ENCODE measurements at places on chromosomes 12 and 14.
A peak's percentile ranks its signal among the peaks of the same experiment; 100 is the strongest.

DNA sequence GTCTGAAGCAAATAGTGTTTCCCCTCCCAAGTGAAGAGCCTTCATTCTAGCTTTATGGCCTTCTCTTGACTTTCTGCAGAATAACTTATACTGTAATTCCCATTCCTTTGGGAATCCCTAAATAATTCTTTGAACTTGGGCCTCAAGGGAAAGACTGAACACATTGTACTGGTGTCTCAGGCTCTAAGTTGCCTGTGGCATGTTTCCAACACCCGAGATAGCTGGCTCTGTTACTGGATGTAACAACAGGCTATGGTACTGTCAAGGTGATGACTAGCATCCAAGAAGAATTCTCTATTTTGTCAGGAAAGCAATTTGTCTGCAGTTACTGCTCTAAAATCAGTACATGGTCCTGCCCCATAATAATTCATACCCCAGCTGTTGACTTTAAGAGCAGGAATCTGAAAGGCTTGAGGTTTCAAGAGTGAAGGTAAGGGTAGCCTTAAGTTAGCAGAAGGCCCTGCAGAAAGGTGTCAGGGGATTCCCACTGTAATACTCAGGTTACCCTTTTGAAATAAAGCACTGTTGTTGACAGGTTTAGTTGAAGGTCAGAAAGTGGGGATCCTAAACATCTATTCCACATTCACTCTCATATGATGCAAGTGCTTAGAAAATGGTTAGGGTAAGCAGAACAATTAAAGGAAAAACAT lies 5.2 kb downstream of the GPX2 start:
- no peak for DNase-seq

DNA sequence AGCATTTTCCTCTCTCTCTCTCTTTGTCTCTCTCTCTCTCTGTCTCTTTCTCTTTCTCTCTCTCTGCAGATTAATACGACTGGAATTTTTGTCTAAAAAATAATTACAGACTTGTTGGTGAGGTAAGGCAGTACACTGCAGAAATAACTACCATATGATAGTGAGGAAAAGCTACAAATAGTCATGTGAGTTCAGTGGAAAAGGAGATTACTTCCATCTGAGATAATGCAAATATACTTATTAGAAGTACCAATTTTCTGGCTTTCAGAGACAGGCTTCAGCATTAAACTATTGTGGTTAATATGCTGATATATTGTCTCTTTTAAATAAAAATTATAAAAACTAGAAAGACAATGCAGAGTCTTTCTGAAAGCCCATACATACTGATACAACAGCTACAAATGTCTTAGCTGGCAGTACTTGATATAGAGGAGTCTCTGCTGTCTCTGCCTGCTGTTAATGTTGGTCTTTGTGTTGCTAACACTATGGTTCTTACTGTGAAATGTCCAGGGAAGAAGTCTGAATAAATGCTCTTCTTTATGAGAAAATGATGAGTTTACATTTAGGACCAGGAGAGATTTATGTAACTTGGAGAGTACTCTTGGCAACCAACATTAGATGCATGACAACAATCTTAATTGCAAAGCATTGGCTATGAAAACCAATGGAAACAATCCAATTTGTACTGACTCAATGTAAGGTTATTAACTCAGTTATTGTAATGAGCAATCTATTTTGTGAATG lies 167.0 kb downstream of the LRFN5 start:
- no peak for DNase-seq

- no peak for DNase-seq
These were observed 1.7 kb downstream of the RDH16 start for GRCh38 chr12:56955631-56956256.

- DNase-seq: peak; percentile 63
These were observed 418 bp upstream of the MYG1 start for GRCh38 chr12:53299101-53299453.

GRCh38 chr14:105050551-105050897 lies 14.7 kb downstream of the GPR132 start:
- DNase-seq: no peak

- DNase-seq: no peak
These were observed 31.8 kb upstream of the KRT77 start for GRCh38 chr12:52735106-52735505.

GRCh38 chr12:72433298-72433697 lies 161.1 kb downstream of the TRHDE start:
- DNase-seq: no peak

DNA sequence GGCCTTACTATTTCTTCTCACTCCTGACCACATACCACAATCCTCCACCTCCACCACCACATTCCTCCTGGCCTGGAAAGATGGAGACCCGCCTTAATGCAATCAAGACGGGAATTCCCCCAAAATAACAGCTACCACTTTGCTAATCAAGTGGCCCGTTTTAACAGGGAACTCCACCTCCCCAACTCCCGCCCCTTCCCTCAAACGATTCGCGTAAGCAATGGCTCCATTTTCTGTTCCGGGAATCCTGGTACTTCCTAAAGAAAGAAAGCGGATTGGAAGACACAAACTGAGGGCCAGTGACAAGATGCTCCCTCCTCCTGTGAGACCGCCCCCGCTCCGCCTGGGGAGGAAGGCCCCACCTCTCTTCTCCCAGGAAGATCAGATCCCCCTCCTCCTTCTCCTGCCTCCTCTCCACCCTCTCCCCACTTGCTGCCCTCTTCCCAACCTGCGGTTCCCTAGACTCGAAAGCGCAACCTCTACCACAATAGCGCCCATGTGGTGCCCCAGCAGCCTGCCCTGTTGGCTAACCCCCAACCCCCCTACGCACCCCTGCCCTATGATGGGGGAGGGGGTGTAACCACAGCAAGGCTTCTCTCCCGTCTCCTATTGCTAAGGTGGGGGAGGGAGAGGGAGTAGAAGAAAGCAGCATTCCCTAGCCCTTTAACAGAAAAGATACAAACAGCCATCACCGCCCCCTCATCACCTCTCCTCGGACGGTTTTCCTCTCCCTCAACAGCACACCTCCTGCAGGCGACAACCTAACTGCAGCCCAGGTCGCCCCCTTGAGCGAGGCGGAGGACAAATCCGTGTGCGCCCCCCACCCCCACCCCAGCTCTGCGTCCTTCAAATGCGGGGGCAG lies 777 bp downstream of the ARF3 start:
- DNase-seq: no peak

- DNase-seq: no peak
These were observed 69.2 kb downstream of the MAP1LC3B2 start for GRCh38 chr12:116628450-116628793.

GRCh38 chr12:76555231-76555767 lies 4.3 kb downstream of the OSBPL8 start:
- DNase-seq: no peak

DNA sequence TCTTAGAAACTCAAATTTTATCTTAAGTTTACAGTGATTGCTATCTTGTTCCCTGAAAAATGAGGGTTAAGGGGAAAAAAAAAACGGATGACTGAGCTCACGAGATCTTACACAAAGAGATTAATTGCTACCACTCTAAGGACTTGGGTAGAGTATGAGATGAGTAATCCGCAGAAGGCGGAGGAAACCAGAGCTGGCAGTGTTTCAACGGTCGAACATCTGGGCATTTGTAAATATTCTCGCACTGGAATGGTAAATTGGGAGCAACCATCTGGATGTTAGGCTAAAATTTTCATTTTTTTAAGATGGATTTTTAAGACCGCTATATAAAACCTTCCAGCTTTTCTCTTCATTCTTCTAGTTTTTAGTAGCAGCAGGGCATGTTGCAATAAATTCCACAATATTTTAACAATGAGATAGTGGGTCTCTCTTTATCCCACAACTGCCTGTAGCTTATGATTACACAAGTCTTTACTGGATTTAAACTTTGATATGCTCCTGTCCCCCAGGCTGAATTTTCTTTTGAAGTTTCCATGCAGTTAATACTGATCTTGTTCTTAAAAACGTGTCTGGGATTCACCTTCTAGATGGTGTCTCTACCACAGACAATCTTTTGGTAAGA lies 1324.1 kb downstream of the AACS start:
- DNase-seq: no peak

DNA sequence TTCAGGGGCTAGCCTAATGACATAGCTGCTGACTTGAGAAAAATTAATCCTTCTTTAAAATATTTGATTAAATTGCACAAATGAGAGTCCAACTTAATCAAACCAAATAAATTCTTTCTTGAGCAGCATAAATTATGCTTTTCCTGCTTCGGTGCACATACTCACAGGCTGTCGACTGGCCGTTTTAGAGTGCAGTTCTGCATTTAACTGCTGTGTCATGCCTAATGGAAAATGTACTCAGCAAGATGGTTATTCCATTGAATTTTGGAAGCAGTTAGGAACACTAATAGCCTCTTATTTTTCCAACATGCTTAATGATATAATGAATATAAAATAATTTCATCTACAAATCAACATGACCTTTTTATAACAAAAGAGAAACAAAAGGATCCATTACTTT lies 266.1 kb upstream of the LRIG3 start:
- no peak for DNase-seq

DNA sequence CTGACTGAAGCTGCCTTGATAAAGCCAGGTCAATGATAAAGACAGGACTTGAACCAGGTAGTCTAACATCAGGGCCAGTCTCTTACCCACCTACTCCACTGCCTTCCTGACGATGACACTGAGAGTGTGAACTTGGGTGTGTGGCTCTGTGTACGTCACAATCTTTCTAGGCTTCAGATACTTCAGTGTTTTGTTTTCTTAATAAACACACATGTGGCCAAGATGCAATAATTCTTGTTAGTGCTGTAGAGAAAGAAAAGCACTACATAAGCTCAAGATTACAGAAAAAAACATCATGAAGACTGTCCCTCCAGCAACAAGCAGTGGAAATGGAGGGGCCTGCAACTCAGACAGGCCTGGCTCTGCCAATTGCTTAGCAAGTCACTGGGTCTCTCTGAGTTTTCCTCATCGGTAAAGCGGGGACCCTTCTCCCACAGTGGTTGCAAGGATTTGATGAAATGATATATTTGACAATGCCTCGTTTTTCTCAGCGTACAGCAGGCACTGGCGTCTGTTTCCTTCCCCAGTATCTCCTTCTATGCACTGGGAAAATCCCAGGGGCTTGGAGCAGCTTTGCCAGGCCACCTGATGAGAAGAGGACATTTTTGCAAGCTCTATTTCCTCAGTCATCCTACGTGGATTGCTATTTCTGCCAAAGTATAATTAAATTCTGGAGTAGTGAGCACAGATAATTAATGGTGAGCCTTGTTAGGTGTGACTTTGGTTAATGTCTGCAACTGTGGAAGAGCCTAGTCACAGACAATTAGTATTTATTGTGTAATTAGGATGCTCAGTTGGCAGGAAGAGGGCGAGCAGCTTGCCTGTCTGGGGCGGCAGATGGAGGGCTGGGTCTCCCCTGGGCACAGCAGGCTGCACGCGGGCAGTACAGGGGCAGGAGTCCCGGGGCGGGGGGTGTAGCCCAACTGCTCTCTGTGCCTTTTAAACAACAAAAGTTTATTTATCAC lies 55.8 kb upstream of the CHGA start:
- DNase-seq: no peak

DNA sequence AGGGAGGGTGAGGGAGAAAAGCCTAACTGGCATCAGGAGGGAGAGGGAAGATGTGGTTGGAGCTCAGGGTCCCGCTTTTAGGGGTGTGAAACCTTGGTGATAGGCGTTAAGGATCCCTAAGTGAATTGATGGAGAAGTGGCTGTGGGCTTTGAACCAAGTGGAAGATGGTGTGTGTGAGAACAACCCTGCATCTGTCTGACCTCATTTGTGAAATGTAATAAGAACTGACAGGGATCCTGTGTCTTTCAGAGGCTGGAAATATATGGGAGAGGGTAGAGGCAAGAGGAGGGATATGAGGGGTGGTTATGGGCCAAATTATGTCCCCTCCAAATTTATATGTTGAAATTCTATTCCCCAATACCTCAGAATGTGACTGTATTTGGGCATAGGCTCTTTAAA lies 63.8 kb upstream of the NRXN3 start:
- DNase-seq: no peak

DNA sequence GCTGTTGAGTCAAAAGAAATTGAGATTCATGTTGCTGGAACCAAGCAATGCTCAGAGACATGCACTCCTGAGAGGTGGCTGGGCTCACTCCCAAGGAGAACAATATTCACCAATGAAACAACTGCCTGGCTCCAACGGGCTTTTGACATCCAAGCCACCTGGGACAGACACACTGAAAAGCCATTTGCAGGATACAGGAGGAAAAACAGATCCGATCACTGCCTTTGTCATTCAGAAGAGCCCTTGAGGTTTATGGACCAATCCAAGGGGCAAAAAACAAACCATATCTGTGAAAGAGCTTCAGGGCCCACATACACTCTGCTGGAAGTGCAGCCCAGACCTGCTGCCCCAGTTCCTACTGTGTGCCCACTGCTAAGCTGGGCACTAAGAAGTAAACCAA lies 277.5 kb downstream of the NUAK1 start:
- DNase-seq: no peak

DNA sequence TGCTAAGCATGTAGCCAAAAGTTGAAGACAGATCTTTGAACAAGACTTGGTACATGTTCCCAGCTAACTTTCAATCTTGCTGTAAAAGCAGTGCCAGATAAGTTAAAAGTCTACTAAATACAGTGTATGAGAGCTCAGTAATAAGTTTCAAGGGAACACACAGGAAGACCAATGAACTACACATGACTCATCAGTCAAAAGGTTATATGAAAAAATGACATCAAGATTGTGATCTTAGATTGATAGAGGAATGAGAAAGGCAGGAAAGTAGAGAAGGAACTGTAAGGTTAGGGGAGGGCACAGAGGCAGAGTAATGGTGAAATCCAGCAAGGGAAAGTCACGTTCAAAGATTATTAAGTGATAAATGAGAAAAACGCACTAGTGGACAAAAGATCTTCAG lies 249.9 kb upstream of the FLRT2 start:
- DNase-seq: no peak

GRCh38 chr14:63174760-63175191 lies 29.5 kb upstream of the RHOJ start:
- no peak for DNase-seq

GRCh38 chr14:90597961-90598360 lies 201.1 kb downstream of the CALM1 start:
- DNase-seq: no peak

DNA sequence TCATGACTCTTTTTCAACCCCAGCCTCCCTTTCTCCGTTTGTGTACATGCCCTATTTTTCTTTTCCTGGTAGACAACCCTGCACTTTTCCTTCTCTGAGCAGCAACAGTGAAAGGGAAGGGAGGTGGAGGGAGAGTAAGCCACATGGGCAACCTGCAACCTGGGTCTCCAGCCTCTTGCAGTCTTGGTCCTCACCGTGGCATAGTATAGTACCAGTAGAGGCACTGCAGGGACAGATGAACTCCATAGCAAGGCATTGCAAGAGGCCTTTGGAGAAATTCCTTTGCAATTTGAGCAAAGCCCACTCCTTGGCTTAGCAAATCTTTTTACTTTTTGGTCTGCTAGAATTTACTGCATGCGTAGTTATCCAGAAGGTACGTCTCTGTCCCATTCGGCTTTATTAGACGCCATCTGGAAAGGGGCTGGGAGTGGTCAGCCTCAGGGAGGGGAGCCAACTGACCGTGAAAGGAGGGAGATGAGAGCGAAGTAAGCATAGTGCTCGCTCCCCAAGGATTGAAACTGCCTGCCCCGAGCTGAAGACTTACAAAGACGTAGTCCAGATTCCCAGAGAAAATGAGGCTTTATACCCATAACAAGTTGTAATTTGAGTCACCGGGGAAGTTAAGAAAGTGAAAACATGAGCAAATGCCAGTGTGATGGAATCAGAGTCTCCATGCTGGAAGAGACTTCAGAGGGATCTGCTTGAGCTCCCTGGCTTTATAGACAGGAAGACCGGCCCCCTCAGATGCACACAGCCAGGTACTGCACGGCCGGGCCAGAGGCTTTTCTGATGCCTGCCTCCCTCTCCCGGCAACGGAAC lies 332.0 kb downstream of the CACNA1C start:
- no peak for DNase-seq

- DNase-seq: no peak
These were observed 12.6 kb upstream of the TIGAR start for GRCh38 chr12:4308334-4308950.

All from T-helper 2 cell treated with Interferon-gamma antibody and Interleukin-4, amounts not matched to agents 5 μg/mL and 100 μg/mL, for 36 hours (primary cell).